ENCODE measurements at places on chromosomes 2 and 18.

DNA sequence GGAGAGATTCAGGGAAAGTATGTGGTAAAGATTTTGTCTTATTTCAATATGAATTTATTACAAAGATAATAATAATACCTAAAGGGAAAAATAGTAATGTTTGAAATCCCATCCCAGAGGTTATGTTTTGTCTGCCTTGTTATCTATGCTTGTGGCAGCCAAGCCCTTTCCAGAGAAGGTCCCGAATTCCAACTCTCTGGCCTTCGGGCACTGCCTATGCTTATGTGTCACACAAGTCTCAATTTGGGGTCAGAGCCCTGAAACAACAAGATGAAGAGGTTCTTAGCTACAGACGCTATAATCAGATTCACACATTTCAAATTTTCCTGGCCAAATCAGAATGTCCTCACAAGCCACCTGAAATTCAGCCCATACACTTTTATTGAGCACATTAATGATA, 59.9 kb downstream of the DNER start:
- DNase-seq, result no peak

DNA sequence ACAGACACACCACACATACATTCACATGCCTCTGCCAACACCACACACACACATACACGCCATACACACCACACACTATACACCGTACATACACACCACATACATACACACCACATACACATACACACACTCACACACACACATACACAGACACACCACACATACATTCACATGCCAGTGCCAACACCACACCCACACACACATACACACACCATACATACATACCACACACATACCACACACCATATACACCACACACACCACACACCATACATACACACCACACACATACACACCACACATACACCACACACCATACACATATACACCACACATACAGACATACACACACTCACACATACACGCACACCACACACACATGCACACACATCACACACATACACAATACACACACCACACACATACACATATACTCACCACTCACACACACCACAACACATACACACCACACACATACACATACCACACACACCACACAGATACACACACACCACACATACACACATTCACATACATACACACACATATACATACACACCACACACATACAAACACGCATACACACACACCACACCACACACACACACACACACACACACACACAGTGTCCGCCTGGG, 37.2 kb downstream of the MCFD2 start:
- no peak for DNase-seq

GRCh38 chr2:170895023-170895757, 33.9 kb upstream of the GORASP2 start:
- no peak for DNase-seq

- DNase-seq, result no peak
These were observed 27.3 kb downstream of the INO80C start for GRCh38 chr18:35470435-35470834.

DNA sequence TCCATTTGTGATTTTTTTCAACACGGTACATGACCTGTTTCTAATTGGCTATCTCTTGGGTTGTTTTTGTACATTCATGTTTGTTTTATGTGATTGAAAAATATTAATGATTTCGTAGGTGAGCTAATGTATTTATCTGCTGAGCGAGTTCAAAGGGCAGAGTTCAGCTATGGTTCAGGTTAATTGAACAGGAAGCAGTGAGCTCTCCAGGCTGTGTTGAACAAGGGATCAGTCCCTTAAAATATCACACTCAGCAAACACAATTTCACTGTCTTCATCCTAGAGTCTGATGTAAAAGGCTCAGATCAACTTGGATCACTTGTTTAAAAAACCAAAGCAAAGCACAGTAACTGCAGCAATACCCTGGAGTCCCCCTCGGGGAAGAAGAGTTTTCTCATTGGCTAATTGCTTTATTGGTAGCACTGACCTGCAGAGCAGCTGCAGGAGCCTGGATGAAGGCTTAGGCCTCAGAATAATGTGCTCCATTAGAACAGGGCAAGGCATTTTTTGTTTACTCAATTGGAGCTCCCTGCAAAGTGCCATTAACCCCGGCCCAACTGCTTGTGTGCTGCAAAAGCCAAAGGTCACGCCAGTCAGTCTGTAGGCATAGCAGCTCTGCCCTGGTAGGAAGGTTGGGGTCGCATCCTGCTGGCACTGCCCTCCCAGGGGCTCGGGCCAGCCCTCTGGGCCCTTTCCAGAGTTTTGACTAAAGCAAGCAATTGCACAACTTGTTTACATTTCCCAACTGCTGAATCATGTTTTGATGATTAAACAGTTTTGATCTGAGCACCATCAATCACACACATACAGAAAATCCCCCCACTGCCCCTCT, 10.5 kb downstream of the ONECUT2 start:
- DNase-seq, result no peak

- DNase-seq, result no peak
These were observed 390.9 kb upstream of the SMIM21 start for GRCh38 chr18:75818383-75818782.

DNA sequence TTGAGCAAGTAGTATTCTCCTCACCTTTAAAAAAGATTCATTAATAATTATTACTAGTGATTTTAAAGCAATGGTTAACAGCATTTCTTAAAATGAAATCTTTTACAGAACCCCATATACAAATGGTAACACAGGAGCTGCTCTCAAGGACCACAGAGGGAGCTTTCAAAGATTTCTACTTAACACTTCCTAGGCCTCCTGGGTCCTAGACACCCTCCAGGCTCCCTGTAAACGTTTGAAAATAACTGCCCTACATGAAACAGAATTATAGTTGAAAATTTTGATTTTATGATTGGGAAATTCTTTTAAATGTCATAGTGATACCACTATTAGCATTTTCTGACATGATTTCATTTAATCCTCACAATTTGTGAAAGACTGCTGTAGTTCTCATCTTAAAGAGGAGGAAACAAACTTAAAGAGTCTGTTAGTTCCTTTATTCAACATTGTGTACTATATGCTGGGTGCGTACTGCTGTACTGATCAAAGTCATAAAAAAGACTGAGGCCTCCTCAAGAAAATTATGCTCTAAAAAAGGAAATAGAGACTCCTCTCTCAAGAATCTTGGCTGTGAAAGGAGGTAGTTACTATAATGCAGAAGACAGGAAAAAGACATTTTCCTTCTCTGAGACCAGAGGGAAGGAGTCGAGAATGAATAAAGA, 10.6 kb downstream of the CUL3 start:
- no peak for DNase-seq

DNA sequence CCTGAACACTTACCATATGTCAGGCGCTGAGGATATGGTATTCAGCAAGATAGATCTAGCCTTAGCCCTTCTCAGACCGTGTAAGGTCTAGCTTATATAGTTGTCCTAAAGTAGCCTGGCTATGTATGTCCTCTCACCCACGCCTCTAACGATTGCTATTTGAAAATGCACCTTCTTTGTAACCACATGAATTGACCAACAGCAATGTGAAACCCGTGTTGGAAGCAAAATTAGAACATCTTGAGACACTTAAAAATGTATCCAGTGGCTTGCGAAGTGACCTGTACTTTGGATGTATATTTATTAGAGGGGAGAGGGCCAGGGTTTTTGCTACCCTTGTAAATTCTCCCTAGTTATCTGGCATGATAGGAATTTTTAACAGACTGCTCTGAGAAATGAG, 860.0 kb upstream of the ZEB2 start:
- DNase-seq, result no peak

DNA sequence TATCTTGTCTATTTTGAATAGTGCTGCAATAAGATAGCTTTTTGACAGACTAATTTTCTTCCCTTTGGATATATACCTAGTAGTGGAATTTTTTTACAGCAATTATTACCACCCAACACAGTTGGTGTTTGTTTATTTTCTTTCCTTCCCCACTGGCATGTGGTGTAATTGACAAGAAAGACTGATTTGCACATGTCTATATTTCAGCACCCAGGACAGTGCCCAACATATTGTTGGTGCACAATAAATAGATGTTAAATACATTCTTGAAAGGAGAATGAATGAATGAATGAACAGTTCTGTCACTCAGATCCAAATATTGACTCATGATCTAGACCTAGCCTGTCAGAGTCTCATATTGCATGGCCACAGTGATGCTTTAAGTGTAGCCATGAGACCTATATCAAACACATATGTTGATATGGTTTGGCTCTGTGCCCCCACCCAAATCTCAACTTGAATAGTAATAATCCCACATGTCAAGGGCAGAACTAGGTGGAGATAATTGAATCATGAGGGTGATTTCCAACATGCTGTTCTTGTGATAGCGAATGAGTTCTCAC, 538.2 kb downstream of the NYAP2 start:
- no peak for DNase-seq
